EL (cell line): ENCODE measurements at places on chromosomes 7 and 10.

DNA sequence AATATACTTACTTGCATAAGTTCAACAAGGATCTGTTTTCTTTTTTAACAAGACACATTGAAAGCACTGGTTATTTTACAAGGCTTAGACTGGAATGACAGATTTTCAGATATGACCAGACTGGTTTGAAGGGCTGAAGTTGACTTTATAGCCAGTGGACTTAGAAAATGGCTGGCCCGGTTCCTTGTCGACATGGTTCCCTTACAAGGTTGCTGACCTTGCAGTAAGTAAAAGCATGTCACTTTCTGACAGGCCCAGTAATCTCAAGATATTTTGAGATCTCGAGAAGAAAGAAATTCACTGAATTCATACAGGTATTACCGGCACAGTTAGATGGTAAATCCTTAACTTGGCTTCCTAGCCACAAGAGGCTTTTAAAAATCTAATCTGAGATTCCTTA lies 136.5 kb downstream of the COBL start:
- DNase-seq, result no peak

DNA sequence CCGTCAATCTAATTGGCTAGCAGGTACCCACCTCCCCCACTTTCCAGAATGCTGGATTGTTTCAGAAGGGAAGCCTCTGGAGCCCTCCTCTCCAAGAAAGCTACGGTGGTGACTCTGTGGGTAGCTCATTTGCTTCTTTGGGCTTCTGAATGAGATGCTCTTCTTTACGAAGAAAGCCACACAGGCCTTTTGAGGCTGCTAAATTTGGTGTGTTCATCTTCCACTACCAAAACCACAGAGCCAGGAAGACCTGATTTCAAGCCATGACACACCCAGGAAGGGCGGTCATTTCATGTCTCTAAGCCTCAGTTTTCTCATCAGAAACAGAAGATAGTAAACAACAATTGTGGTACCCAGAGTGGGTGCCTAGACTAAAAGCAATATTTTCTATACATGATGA lies 901.2 kb downstream of the KCNMA1 start:
- DNase-seq, result no peak

GRCh38 chr7:116524609-116525297 lies at the start of gene CAV1:
Gene CAV1 (plus strand): TSS chr7:116525036. CDS start chr7:116525063, 27 bp downstream.
- DNase-seq, result peak; percentile 98

DNA sequence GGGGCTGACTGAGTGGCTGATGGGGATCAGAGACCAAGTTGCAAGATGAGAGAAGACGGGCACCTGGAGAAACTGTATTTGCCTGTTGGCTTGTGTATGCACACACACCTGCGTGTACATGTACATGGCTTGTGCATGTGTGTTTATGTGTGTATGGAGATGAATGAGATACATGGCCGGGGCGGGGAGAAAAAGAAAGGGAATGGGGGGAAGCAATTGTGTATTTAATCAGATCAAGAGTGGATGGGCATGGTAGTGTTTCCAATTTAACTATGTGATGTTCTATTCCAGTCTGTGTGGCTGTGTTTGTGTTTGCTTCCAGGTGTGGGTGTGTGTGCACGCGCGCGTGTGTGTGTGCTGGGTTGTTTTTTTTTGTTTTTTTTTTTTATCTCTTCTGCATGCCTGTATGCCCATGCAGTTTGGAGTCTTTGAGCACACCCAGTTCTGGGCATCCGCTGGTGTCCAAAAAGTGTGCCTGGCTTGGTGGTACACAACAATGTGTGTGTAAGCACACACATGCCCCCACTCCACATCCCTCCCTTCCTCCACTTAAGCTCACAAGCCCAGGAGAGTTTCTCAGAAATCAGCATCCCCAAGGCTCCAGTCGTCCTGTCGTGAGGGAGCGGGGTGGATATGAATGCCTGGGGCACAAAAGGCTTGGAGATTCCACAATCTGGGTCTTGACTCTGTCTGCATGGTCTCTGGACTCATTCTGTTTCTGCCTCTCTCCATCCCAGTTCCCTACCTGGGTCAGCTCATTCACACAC lies 2.5 kb upstream of the VGF start:
- no peak for DNase-seq

- no peak for DNase-seq
Measured at GRCh38 chr7:44120395-44120794, 3.0 kb downstream of the POLD2 start.

DNA sequence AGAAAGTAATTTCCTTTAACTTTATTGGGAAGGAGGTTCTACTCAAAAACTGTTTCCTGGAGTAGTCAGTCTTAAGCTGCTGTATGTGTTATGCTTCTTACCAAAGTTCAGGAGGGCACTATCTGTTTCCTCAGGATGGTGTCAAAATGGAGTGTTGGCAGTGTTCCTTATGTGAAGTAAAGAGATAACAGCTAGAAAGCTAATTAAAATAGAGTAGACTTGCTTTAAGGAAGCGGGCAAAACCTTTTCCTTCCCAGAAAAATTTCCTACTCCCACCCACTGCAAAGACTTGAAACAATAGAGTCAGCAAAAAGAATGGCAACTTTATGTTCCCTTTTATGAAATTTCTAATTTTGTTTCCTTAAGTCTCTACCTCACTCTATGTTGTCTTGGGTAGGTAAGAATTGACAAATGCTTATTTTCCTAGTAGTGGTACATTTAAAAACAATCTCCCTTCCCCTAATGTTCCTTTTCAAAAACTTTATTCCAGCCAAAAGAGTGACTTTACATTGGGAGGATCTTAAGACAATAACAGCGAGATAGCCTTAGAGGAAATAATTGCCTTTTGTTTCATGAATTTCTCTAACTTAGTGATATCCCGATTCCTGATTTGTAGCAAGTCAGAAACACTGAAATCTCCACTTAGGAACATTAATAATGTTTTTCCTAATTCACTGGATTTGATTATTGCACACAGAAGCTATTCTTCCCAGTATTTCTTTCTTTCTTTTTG lies 26.5 kb upstream of the ENTPD1 start:
- no peak for DNase-seq

GRCh38 chr7:104873401-104873800 lies 140.6 kb upstream of the KMT2E start:
- no peak for DNase-seq

DNA sequence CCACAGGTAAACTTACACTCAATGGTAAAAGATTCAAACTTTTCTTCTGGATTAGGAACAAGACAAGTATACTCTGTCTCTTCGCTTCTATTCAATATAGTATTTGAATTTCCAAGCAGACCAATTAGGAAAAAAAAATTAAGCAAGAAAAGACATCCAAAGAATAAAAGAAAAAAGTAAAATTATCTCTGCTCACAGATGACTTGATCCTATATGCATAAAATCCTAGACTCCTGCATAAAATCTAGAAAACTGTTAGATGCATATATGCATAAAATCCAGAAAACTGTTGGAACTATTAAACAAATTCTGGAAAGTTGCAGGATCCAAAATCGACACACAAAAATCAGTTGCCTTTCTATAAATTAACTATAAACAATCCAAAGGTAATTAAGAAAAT lies at the start of gene OR13A1:
Gene OR13A1 (minus strand): TSS at position 101 of the 400 bp plus-strand sequence. CDS start 11,186 bp downstream, outside the sequence.
- no peak for DNase-seq
